Neural crest cell (in vitro differentiated cells): ENCODE measurements at places on chromosomes 12 and 14. TPM values are rescaled to one million over a fixed set of nuclear protein-coding genes. Genes with fewer than 3 reads are reported as not detected.

The SLCO1C1 gene
- total RNA-seq = 0.36 and 1.5 TPM in 2 replicates

The ZFP36L1 gene
- total RNA-seq = 289 and 298 TPM in 2 replicates

The KRT85 gene
- total RNA-seq = not detected in 2 replicates

The FCF1 gene
- total RNA-seq = 53.3 and 58.0 TPM in 2 replicates

The ATG101 gene
- total RNA-seq = 32.1 and 34.3 TPM in 2 replicates

The CLEC4A gene
- not detected in 2 replicates for total RNA-seq

The HPD gene
- 0.21 TPM in 1 of 2 replicates, not detected in the other for total RNA-seq

The IL22 gene
- not detected in 2 replicates for total RNA-seq

The TAS2R46 gene
- total RNA-seq = 0.43 and 0.89 TPM in 2 replicates

The B4GALNT3 gene
- total RNA-seq = 2.6 and 3.1 TPM in 2 replicates

The PCNX1 gene
- 50.3 and 50.4 TPM in 2 replicates for total RNA-seq

The DCD gene
- not detected in 2 replicates for total RNA-seq

The TAS2R8 gene
- total RNA-seq = not detected in 2 replicates

The NELL2 gene
- total RNA-seq = 89.1 and 101 TPM in 2 replicates

The HOXC10 gene
- 1.8 TPM in 2 replicates for total RNA-seq

The PYGL gene
- total RNA-seq = 45.2 and 45.3 TPM in 2 replicates

The TROAP gene
- 88.0 and 91.2 TPM in 2 replicates for total RNA-seq

The PAH gene
- total RNA-seq = not detected in 2 replicates

The MAP3K9 gene
- total RNA-seq = 10.3 and 11.2 TPM in 2 replicates

The CRADD gene
- 9.8 and 14.2 TPM in 2 replicates for total RNA-seq

The SERPINA10 gene
- total RNA-seq = not detected in 2 replicates

The SERPINA5 gene
- 1.0 and 1.4 TPM in 2 replicates for total RNA-seq

The PTPRO gene
- total RNA-seq = 3.1 and 3.6 TPM in 2 replicates

The TMEM63C gene
- 0.59 and 0.91 TPM in 2 replicates for total RNA-seq

The MRPS35 gene
- total RNA-seq = 35.4 and 36.7 TPM in 2 replicates

The KRT83 gene
- not detected in 2 replicates for total RNA-seq

The ABCD2 gene
- 0.70 and 0.80 TPM in 2 replicates for total RNA-seq

The GLIPR1L1 gene
- not detected in 2 replicates for total RNA-seq

The GPHB5 gene
- total RNA-seq = not detected in 2 replicates

The NEK9 gene
- total RNA-seq = 109 and 113 TPM in 2 replicates

The TCTN2 gene
- total RNA-seq = 21.0 and 23.1 TPM in 2 replicates

The PLBD1 gene
- 3.5 and 5.0 TPM in 2 replicates for total RNA-seq

The OVCH1 gene
- 0.16 and 0.37 TPM in 2 replicates for total RNA-seq
